ENCODE measurements at places on chromosomes 2 and 18.

DNA sequence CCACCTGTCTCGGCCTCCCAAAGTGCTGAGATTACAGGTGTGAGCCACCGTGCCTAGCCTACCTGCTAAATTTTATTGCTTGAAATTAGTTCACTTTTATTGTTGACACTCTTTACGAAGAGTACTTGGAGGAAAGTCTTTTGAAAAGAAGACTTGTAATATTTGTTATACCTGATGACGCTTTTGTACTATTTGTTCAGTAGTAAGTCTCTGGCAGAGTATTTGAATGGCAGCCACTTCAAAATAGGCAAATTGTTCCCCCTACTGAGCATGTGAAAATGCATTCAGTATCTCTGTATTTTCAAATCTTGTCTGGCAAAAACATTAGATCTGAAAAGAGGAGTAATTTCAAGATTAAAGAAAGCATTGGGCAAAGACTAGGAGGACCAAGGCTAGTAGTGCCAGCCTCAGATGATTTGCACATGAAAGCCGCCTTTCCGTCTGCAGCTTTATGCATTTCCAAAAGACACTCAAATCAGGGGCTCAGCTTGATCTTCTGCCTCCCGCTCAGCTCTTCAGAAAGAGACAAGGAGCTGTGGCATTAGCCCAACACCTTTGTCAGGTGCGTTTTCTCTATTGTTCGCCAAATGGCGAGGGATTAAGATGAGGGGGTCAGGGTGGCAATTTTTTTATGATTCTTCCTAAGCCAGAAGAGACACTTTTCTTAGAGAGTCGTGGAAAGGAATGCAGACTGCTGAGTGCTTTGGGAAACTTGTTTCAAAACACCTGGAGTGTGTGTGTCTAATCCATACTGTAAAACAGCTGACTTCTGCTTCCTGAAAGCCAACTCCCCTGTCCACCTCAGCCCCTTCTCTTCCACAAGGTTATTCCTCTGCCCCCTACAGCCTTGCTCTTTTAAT is 18.8 kb upstream of the FOXI3 start:
- DNase-seq, result no peak

DNA sequence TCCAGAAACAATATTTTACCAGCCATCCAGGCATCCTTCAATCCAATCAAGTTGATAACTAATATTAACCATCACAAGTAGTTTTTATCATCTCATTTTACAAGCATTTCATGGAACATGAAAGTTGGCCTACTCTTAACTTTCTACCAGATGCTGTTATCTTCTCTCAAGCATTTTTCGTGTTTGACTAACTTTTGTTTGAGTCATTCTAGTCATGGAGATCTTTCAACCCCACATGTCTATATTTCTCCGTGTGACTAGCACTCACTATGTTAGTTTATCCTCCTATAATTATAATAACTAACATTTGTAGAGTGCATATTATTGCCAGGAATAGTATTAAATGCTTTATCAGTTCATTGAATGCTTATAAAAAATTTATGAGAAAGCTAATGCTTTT is 307.0 kb upstream of the CWC22 start:
- no peak for DNase-seq

DNA sequence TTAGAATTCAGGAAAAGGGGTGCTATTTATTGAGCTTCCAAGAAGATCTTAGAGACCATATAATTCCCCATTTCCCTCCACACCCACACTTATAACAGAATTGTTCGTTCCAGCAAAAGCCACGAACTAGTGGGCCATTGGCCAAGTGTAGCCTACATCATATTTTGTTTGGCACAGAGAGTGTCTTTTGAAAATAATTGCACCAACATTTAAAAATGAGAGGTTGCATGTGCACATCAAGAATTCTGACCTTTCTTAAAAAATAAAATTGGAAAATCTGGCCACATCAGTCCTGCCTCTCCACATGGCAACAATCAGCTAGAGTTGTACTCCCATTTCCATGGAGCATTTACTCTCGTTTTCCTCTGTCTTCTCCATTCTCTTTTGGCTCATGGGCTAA is 655.5 kb upstream of the FANCL start:
- no peak for DNase-seq

- DNase-seq, result no peak
Observed at GRCh38 chr18:79625195-79625923, 54.2 kb upstream of the CTDP1 start.

DNA sequence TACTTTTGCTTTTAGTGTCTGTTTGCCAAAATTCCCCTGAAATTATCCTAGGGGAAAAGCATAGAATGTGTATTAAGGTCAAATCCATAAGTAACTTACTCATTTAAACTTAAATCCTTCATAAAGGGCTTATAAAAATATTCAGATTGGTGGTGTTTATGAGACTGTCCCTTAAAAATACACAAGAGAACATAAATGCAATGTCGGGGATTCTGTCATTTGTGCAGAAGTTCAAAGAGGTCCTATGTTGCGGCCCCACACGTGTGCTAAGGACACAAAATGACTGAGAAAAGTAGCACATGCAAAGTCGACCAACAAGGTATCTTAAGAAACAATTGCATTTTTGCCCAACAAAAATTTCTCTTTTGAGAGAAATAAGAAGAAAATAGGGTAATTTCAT is 225.1 kb downstream of the PIEZO2 start:
- no peak for DNase-seq

DNA sequence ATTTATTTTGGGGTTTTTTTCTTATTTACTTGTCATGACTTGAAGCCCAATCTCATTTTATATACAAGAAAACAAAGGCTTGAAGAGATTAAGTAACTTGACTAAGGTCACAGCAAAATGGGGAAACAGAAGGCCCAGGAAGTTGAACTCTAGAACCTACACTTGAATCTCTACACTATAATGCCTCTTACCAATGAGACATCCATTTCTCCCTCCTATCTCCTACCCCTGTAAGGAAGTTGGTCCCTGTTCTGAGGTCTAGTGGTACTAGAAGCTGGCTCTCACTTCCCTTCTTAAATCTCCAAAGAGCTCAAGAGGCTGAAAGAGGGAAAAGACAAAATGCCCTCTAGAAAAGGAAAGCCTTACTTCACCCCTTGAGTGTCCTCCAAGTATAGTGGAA is 25.5 kb upstream of the IHH start:
- DNase-seq, result no peak

GRCh38 chr2:108013305-108013704 is 27.0 kb downstream of the SLC5A7 start:
- DNase-seq, result no peak
